Upper lobe of right lung (tissue), 1 donor: ENCODE measurements at places on chromosomes 7 and 10.

- DNase-seq = peak; percentile 73
Observed at GRCh38 chr10:127117125-127117524, 79.3 kb downstream of the INSYN2A start.

GRCh38 chr10:101162677-101163076, 31.6 kb downstream of the TLX1 start:
- no peak for DNase-seq

DNA sequence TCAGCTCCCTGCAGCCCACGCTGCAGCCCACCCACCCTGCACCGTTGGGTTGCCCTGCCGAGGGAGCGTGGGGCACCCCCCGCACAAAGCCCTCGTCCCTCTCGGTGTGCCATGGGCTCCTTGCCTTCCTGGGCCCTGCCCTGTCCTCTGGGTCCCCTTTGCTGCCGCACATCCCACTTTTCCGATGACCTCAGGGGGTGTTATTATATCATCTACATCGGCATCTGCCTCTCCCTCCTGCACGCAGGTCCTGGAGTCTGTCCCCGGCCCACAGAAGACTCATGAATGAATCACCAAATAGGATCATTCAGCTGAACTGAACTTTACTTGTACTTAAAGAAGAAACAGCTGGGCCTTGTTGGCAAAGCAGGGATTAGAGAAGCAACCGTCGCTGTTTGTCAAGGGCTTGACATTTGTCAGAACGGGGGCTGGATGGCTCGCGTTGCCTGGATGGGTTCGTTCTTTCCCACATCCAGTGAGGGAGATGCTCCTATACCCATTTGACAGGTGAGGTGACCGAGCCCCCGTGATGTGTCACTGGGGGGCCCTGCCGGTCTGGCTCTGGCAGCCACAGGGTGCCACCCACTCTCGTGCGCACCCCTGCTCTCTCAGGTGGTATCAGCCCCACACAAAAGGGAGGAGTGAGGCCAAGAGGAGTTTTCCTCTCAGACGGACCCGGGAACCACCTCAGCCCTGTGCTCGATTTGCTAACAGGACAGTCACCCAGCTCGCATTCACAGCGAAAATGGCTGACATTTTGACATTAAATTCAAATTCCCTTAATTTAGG, 58.6 kb upstream of the EBF3 start:
- DNase-seq = peak; percentile 51

DNA sequence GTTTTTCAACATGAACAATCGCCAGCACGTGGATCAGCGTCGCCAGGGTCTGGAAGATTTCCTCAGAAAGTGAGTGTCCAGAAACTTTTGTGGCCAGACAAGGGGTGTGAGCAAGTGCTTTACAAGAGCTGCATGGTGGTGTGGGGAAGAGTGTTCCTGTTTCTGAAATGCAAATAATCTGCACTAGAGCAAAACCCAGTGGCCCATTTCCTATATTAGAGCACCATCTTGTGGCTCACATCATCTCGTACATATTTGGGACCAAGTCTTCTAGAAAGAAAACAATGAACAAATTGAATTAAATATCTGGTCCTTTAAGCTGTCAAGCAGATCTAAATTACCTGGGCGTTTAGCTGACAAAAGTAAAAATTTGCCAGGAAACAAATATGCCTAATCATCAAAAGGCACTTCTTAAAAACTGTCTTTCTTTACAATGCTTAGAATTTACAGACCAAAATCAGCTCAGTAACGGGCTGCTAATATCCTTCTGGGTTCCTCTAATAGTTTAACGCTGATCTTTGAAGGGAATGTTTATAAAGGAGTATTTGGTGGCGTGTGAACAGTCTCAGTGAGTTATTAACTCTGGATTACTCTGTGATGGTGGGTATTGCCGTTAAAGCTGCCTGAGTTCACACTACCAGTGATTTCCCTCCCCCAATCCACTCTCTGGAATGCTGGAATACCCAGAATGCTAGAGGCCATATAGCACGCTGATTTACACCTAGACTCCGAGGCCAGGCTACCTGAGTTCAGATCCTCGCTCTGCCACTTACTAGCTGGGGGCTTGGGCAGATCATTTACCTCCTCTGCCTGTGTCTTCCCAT, 73.6 kb downstream of the SNX10 start:
- DNase-seq = no peak

- DNase-seq = no peak
Observed at GRCh38 chr10:63477927-63478326, 12.2 kb upstream of the JMJD1C start.

DNA sequence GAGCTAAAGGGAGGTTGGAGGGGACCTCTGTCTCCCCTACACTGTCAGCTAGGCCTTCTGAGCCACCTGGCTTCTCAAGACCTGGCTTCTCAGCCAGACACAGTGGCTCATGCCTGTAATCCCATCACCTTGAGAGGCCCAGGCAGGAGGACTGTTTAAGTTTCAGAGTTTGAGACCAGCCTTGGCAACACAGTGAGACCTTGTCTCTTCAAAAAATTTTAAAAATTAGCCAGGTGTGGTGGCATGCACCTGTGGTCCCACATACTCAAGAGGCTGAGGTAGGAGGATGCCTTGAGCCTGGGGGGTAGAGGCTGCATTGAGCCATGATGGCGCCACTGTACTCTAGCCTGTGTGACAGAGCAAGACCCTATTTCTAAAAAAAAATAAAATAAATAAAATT, 33.1 kb downstream of the PIP4K2A start:
- DNase-seq = no peak

DNA sequence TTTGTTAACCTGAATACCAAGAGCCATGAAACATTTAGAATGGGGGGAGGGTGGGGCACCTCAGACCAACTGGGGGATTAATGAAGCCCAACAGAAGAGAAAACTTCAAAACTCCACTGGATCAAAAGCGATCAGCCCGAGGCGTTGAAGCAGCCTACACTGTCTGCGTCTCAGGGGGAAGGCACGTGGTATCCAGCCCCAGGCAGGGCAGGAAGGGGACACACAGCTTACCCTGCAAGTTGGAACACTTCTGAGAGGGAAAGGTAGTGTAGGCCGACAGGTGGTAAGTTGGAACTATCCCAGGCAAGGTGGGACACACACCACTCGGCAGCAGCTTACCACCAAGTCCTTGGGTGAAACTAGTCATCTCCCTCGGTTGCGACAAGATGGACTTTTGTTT, 102.9 kb downstream of the TAX1BP1 start:
- DNase-seq = no peak

- no peak for DNase-seq
Observed at GRCh38 chr10:124730790-124731189, 13.4 kb downstream of the FAM53B start.

GRCh38 chr10:34121781-34122622, 693.1 kb downstream of the PARD3 start:
- no peak for DNase-seq

GRCh38 chr10:75408509-75408875, 6.9 kb upstream of the ZNF503 start:
- peak; percentile 70 for DNase-seq

DNA sequence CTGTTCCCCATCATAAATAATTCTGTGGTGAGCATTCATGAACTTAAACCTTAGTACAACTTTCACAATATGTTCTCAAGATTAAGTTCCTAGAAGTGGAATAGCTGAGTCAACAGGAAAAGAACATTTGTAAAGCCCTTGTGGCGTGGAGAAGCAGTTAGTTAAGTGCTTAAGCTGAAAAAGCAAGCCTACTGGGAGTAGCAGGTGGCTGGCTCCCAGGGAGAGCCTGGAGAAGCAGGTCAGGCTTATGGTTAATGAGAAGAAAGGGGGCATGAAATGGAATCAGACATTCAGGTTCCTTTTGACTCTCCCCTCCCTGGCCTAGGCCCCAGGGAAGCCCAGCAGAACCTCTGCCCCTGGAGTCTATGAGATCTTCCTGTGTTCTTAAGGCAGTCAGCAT, 35.3 kb downstream of the VSTM4 start:
- peak; percentile 80 for DNase-seq

DNA sequence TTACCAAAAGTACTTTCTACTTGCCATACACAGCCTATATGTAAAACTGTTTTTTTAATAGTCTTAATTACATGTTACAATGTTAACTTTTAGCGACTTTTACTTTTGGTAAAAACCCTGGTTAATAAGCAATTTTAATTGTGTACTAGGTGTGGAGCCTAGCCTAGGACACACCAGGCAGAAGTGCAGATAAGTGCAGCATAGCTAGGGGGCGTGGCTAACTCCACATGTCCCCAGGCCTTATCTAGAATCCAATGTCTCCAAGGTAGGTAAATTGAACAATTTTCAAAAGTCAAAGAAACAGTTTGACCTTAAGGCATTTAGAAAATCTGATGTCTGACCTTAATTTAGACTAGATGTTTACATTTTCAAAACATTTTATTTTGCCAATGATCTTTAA, 858.7 kb downstream of the CCSER2 start:
- DNase-seq = no peak

DNA sequence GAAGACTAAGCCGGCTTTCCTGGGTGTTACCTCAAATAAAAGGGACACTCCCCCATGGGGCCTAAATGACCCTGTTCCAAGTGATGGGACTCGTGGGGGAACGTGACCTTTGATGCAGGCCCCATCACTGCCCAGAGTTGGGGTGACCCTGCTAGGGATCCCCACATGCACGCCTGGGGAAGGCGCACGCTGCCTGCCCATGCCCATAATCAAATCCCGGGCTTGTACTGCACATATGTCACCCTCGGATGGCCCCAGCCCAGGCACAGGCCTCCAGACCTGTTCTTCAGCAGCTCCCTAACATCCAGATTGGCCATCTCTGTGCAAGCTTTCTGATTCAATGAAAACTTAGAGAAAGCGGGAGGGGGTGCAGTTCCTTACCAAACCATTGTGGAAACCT, 14.7 kb downstream of the EBF3 start:
- no peak for DNase-seq

DNA sequence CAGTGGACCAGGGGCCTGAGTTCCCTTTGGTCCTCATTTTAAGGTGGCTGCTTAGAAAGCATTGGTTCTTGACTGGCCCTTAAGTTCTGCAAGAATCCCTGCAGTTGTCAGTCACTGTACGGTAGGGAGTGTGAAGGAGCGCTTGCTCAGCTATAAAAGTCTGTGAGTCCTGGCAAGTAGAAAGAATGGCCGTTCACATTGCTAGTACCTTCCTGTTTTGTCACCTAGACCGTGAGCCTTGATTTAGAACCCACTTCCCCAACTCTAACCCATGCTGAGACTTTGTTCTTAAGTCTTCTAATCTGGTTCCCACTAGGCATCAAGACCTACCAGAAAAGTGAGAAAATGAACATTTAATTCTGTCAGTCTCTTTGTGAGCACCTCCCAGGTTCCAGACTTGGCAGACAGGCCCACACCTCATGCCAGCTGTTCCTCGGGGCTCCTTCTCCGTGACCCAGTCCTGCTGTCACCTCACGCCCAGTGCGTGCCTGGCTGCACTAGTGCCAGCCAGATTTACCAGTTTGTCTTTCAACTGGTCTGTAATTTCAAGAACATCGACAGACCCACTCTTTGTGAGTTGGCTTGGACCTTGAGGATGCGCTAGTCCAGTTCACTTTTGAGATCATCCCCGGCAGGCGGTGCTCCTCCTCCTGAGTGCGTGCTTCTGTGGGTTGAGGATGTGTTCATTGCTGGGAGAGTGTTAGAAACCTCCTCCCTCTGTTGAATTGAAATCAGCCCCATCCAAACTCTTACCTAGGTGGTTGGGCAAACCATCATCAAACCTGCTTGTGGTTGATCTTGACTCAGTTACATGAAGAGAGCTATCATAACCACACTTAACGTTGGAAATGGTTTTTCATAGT, 78.5 kb downstream of the SHH start:
- DNase-seq = no peak

GRCh38 chr7:99514050-99514449, 9.6 kb downstream of the ZKSCAN5 start:
- no peak for DNase-seq
